Activated CD4-positive, CD25-positive, alpha-beta regulatory T cell treated with anti-CD3 and anti-CD28 coated beads, Interleukin-2, amount 50 U/mL, for 16 hours (primary cell): ENCODE measurements at places on chromosomes 16 and 17.
A peak's percentile ranks its signal among the peaks of the same experiment; 100 is the strongest.

DNA sequence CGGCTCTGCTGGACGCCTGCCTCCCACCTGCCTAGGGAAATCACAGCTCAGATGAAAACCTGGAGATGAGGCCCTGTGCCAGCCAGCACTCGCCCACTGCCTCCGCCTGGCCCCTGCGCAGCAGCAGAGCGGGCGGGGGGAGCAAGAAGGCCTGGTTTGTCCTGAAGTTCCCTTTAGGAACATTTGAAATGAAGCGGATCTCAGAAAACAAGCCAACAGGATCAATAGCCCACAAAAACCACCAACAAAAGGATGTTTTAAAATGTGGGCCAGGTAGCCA is 48.0 kb downstream of the RBFOX3 start:
- no peak for DNase-seq

- no peak for DNase-seq
Measured at GRCh38 chr16:60463986-60464385, 1572.3 kb downstream of the CDH8 start.

GRCh38 chr17:27466743-27467375 is 10.6 kb downstream of the KSR1 start:
- DNase-seq: no peak

GRCh38 chr16:89115216-89115861 is 21.7 kb downstream of the ACSF3 start:
- peak; percentile 77 for DNase-seq

DNA sequence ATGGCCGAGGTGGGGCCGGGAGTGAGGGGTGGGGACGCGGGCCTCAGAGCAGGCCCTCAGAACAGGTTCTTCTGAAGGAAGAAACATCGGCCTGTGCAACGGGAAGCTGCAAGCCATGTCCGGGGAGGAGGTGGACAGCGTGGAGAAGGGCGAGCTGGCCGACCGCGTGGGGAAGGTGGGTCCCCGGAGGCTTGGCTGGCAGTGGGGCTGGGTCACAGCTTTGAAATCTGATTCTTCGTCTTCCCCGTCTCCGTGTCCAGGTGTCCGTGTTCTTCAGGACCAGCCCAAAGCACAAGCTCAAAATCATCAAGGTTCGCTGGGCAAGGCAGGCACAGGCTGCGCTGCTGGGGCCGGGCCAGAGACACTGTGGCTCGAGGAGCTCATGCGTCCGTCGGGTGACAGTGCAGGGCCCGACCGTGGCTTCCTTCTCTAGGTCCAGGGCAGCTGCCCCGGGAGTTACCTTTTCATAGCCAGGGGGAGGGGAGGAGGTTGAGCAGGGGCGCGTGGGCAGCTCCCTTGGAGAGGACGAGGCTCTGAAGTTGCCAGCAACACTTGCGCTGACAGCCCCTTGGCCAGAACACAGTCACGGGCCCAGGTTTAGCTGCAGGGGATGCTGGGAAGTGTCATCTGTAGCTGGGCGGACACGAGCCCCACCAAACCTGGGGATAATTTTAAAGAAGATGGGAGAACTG is 51.3 kb downstream of the MEAK7 start:
- no peak for DNase-seq

DNA sequence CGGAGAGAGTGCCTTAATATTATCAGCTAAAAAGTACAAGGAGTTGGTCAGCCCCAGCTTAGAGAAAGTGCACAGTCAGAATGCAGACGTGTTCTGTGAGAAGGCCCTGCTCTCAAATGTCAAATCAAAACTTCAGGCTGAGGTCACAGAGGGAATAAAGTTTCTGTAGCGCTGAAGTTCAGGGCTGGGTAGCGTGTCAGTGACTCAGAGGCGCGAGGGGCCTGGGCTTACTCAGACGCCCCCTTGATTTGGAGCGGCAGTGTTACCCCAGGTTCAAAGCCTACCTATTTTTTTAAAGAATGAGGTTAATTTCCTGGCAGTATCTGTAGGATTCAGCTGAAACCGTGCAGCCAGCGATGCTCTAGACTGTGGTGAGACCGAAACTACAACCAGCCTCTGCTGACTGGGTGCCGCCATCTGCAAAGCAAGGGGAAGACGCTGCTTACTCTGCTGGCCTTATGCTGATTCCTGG is 4.8 kb downstream of the CIAO3 start:
- no peak for DNase-seq

GRCh38 chr17:81306898-81307510 is 11.9 kb upstream of the SLC38A10 start:
- no peak for DNase-seq

GRCh38 chr17:57708410-57708809 is 36.7 kb downstream of the CCDC182 start:
- no peak for DNase-seq

DNA sequence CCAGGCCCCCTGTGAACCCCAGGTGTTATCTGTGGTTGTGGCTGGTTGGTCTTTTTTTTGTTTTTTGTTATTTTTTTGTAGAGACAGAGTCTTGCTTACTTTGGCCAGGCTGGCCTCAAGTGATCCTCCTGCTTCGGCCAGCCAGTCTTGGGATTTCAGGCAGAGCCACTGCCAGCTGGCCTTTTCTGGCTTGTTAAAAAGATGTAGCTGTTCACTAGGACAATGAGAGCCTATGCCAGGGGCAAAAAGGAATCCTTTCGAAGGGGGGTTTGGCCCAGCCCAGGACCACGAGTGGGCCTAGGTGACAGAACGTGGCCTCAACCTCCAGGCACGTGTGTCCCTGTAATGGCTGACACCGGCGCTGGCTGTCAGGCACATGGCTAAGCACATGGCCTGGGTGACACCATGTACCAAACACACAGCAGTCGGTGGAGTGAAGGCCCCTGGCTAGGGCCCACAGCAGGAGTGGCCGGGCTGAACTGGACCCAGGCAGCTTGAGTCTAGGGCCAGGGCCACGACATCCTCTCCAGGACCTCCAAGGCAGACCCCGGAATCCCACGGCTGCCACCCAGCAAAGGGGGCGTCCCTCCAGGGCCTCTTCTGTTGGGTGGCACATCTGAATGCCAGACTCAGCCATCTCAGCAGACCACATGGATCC is 6.9 kb upstream of the SLC38A8 start:
- no peak for DNase-seq

DNA sequence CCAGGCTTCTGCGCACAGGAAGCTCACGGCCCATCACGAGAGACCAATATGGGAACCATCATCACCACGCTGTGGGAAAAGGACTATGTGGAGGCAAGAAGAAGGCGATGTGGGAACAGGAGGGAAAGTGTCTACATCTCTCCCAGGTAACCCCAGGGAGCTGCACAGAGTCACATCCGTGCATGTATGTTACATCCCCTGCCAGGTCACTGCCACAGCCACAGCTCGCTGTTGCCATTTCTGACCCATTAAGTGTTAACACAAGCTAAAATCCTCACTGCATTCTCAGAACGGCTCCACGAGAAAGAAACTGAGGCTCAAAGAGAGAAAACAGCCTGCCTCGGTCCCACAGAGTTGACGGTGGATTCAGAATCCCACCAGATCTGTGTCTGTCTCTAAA is 319.1 kb downstream of the FOXL1 start:
- no peak for DNase-seq

- no peak for DNase-seq
Measured at GRCh38 chr16:88914750-88915368, 48.4 kb upstream of the PABPN1L start.

GRCh38 chr17:18241229-18241871 is 15.9 kb downstream of the LLGL1 start:
- DNase-seq: no peak

- DNase-seq: no peak
Measured at GRCh38 chr16:85250609-85251223, 138.4 kb upstream of the CIBAR2 start.

DNA sequence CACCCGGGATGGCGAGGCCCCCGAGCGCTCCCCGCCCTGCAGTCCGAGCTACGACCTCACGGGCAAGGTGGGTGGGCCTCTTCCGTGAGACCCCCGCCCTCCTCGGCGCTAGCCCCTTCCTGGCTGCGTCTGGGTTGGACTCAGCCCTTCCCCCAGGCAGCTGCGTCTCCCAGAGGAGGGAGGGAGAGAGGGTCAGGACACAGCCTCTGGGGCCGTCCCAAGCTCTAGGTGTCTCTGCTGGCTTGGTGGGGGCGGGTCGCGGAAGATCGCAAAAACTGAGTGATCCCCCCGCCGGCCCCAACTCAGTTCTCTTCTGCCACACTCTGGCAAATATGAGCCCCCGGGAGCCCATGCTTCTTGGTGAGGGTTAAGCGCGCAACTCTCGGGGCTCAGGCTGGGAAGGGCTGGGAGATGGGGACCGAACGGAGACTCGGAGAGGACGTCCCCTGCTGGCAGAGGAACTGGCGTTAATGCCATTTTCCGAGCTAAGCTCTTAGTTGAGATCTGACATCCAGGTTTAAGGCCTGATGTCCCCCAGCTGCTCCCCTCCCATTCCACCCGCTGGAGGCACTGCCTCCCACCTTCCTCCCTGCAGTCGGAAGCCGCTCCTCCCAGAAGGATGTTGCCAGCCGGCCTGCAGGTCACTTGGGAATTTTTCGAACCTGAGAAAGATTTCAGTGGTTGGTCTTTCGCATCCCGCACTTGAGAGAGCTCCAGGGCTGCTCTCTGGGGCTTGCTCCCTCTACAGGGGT is 419 bp downstream of the RAB37 start:
- DNase-seq: no peak

GRCh38 chr17:79338152-79338551 is 263.5 kb downstream of the ENGASE start:
- DNase-seq: no peak

DNA sequence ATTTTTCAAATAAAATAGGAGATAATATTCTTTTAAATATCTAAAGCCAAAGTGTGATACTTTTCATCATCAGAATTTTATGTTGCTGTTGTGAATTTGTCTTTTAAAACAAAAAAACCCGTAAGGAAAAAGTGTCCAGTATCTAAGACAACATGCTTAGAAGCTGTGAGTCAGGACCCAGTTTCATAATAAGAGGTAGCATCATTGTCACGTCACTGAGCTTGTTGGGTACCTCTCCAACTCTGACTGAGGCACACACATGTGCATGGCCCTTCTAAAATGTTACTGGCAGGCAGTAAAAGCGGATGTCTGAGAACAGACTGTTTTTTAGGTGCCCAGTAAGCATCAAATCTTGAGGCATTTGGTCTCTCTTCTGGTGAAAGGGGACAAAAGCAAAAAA is 2.5 kb downstream of the CIAPIN1 start:
- DNase-seq: no peak

GRCh38 chr17:56290101-56290801 is 137.0 kb downstream of the ANKFN1 start:
- DNase-seq: no peak

GRCh38 chr17:50448643-50449042 is 20.0 kb downstream of the CHAD start:
- no peak for DNase-seq

DNA sequence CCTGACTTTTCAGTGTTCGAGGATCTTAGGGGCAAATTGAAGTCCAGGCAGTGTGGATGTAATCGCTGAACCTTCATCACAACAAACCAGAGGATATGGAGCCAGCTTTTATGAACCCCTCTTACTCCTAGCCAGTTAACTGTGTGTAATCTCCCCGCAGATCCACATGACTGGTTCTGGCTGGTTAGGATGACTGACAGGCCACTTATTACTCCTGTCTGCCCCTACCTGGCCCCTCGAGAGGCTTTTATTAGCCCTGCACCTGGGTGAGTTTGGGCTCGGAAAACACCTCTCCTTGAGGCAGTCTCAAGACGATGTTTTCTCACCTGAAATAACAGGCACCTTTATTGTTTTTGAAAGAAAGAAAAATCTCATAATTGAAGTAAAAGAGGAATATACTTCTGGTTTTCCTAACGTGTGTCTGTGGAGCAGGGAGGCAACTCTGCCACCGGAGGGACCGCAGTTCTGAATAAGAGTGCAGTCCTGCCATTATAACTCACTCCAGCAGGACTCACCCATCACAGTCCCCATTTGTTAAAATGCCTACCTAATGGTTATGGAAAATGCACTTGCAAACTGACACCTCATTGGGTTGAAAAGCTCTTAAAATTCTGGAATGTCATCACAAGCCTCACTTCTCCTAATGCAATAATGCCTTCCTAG is 291.9 kb upstream of the N4BP1 start:
- DNase-seq: no peak

GRCh38 chr17:77890771-77891170 is 67.7 kb upstream of the TNRC6C start:
- no peak for DNase-seq

DNA sequence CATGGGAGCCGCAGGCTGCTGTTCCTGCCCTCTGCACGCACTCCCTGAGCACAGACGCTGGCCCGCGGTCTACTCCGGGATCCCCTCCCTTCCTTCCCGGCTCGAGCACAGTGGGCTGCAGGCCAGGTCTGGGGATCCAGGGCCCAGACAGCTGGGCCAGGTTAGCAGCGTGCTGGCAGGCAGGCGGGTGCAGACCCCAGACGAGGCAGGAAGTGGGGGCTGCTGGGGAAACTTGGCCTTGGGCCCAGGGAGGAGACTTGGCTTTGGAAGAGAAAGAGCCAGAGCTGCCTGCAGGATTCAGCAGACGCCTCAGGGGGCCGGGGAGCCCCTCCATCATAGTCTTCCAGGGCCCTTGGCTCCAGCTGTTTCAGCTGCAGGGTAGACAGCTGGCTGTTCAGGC is 30.2 kb upstream of the ABCC3 start:
- no peak for DNase-seq

- DNase-seq: no peak
Measured at GRCh38 chr17:47204722-47205418, 4.3 kb upstream of the MYL4 start.

GRCh38 chr17:30312226-30312625 is 20.5 kb upstream of the BLMH start:
- no peak for DNase-seq

- DNase-seq: no peak
Measured at GRCh38 chr17:46853896-46854444, 2.6 kb downstream of the WNT9B start.

DNA sequence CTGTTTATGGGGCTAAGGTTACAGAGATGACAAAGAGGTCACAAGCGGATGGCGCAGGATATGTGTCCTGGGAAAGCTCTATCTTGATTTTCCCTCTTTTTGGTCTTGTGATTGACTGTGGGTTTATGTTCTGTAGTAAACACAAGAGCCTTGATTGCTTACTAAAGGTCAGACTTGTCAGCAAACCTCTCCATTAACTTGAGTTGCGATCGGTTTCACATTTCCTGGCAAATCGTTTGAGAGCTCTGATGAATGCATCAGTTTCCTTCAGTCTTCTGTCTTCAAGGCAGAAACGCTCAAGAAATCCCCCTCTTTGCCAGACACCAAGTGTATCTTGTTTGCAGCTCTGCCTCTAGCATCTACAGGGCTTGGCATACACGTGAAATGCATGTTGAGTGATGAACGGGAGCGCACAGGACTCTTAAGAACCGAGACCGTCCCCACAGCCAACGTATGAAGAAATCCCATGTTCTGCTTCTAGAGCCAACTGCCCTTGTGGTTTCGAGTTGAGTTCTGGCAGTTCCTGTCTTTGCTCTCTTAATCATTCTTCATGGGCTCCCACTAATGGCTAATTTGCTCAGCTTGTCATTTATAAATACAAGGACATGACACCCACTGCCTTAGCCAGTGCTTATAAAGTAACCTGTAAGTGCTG is 143.3 kb downstream of the PITPNC1 start:
- DNase-seq: no peak
